ENCODE measurements at places on chromosomes 4 and X.

DNA sequence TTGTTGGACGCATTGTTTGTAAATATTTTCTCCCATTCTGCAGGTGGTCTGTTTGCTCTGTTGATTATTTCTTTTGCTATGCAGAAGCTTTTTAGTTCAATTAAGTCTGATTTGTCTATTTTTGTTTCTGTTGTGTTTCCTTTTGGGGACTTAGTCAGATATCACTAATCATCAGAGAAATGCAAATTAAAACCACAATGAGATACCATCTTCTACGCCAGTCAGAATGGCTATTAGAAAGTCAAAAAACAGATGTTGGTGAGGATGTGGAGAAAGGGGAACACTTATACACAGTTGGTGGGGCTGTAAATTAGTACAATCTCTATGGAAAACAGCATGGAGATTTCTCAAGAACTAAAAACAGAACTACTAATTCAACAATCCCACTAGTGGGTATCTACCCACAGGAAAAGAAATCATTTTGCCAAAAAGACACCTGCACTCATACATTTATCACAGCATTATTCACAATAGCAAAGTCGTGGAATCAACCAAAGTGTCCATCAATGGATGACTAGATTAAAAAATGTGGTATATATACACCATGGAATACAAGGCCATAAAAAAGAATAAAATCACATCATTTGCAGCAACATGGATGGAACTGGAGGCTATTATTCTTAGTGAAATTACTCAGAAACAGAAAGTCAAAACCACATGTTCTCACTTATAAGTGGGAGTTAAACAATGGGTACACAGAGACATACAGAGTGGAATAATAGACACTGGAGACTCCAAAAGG lies 8.1 kb downstream of the COQ2 start:
- no peak for DNase-seq

- no peak for DNase-seq
Measured at GRCh38 chr4:31949045-31949444, 1228.9 kb downstream of the PCDH7 start.

- DNase-seq: no peak
Measured at GRCh38 chrX:133533249-133533648, 118.0 kb upstream of the GPC4 start.

DNA sequence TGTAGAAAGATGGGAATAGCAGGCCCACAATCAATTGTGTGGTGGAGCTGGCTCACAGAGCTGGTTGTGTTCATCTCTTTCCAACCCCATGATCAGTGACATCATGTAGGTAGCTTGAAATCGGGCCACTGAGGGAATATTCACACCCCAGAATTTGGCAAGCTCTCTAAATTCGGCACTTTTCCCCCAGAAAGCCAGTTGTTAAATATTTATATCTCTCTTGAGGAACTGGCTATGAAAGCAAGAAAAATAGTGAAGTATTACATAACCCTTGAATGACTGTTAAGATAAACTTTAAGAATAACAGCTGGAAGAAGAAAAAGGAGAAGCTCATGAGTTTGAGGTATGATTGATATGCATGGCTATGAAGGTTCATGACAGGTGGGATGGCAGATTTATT lies 38.9 kb downstream of the GPRIN3 start:
- no peak for DNase-seq

DNA sequence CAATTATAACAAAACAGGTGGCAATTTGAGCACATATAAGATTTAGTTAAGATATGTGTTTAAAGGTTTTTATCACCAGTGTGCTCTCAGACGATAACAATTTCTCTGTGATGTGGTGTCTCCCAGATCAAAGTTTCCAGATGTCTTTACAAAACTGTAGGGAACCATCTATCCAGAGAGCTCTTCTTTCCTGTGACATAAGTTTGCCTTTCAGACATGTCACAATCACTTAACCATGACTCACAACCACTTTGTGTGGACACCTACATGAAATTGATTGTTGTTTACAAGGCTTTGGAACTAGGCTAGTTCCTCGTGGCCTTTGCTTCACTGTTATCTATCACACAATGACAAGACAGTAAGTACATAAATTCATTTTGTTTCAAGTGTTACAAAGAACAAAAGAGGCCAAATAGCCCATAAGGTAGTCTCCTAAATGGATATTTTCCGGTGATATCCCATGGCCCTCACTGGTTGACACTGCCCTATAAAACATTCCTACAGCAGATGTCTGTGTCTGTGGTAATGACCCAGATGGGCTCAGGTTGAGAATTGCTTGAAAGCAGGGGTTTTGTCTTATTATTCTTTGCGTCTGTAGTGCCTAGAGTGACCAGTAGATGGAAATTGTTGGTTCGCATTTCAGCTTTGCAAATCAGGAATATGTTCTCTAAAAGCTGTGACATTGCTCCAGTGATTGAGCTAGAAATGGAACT lies 297.8 kb upstream of the FAM241A start:
- no peak for DNase-seq

GRCh38 chr4:155966171-155966570 lies 12.5 kb upstream of the CTSO start:
- DNase-seq: no peak

- DNase-seq: no peak
Measured at GRCh38 chrX:12919051-12919450, 12.6 kb downstream of the TLR8 start.

GRCh38 chrX:111386077-111386476 lies 25.9 kb downstream of the DCX start:
- no peak for DNase-seq

- DNase-seq: no peak
Measured at GRCh38 chr4:184100297-184100885, 117.3 kb downstream of the ENPP6 start.

GRCh38 chrX:57447856-57448255 lies 144.0 kb upstream of the ZXDB start:
- DNase-seq: no peak

- DNase-seq: no peak
Measured at GRCh38 chrX:123884809-123885408, 25.1 kb downstream of the XIAP start.
